ENCODE measurements at places on chromosomes 2 and 18. TPM values are rescaled to one million over a fixed set of nuclear protein-coding genes. Genes with fewer than 3 reads are reported as not detected.

- peak; percentile 30 for DNase-seq
Measured at GRCh38 chr18:9366126-9366714, 31.6 kb downstream of the TWSG1 start.

Gene G6PC2
- total RNA-seq: 1.1 TPM

Gene PLGLB1
- 11.2 TPM for total RNA-seq

DNA sequence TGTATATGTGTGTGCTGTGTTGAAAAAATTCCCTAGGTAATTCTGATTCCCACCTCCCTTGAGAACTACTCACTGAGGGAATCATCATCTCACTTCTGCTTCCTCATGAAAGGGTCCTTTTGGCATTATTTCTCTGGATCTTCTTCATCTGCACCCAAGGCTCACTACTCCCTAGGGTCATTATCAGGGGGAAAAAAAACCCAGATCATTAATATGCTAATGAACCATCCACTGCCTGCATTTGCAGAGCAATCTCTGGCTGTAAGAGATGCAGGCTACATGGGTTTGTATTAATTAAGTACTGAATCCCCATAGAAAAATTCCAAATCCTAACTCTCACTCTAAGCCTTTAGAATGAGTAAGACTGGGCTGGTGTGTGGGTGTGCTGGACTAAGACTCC is 68.0 kb upstream of the IGFBP5 start:
- DNase-seq: no peak

Gene CNRIP1
- 5.8 TPM for total RNA-seq

Gene MORN2
- total RNA-seq: 50.5 TPM

- DNase-seq: no peak
Measured at GRCh38 chr2:226461981-226462380, 337.6 kb downstream of the IRS1 start.

GRCh38 chr2:165268754-165269153 is 29.5 kb downstream of the SCN2A start:
- no peak for DNase-seq

GRCh38 chr2:68115965-68116364 is 41.7 kb upstream of the PNO1 start:
- no peak for DNase-seq

Gene LYPD6B
- total RNA-seq: 41.9 TPM

GRCh38 chr2:88187038-88187676 is 17.0 kb downstream of the THNSL2 start:
- peak; percentile 88 for DNase-seq

Gene REG3A
- not detected for total RNA-seq

DNA sequence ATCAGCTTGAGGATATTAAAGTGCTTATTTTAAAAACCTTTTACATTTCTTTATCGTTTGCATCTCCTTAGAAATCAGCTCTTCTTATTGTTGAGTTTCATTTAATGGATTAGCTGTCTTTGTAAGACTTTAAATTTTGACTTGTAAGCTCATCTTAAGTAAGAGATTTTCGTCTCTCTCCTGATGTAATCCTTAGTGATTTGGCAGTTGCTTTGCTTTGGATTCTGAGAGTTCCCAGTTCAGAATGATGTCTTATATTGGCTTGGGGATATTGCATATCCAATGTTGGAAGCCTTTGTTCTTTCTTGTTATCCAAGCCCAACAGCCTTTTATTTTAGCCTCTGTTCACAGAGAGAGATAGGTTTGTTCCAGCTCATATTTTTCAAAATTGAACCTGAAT is 212.1 kb downstream of the ARL6IP6 start:
- no peak for DNase-seq

Gene LRP1B
- 1.9 TPM for total RNA-seq

Gene TXNDC2
- 15.3 TPM for total RNA-seq

Gene KCNG2
- total RNA-seq: 7.6 TPM

Gene TTL
- total RNA-seq: 11.4 TPM

Gene ATP8B1
- total RNA-seq: 1.7 TPM

Gene AGXT
- not detected for total RNA-seq

- no peak for DNase-seq
Measured at GRCh38 chr2:28071221-28071620, 180.7 kb downstream of the BABAM2 start.

DNA sequence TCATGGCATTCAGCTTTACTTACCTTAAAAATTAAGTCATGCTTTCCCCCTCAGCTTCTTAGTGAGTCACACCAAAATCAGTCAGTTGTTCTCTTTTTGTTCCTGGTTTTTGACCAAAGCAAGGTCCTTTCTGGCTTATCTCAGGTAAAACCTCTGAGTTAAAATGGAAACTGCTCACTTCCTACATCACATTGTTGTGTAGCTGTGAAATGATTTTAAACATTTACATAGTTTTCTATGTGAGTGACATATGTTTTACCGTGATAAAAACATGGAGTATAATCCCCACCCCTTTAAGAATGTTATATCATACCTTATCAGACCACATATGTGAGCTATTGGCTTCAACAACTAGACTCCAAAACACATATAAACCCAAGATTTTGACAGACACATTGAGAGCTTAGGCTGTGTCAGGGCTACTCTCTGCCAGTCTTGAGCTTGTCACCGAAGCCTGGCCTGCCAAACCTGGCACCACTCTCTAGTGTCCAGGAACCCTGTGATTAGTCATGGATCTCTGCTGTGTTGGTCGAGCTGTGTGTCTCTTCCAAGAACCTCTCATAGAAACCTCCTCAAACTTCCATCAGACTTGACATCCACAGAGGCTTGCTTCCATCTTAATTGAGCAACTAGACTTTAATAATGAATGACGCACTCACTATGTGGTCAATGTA is 294.5 kb upstream of the FBXO11 start:
- no peak for DNase-seq

Gene CBLN2
- total RNA-seq: 1.8 TPM

Gene FBXO36
- total RNA-seq: 7.1 TPM

Gene SERPINB2
- not detected for total RNA-seq

Gene NOSTRIN
- total RNA-seq: 93.8 TPM

Gene EML6
- 17.3 TPM for total RNA-seq

DNA sequence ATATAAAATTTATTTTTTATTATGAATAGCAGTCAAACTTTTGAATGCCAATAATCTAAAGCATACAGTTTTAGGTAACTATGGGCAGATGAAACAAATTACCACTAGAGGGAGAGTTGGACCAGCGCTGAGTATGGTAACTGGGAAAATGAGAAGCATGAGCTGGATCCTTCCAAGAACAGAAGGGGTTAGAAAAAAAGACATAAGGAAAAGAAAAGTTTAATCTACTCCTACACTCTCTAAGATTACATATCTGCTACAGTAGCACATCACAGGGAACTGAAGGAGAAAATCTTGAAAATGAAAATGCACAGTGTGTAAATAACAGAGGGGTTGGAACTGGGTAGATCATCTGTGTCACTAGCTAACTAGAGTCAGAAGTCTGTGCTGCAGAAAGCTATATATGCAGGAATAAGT is 15.5 kb downstream of the REG3G start:
- no peak for DNase-seq

GRCh38 chr2:190466819-190467446 is 58.8 kb downstream of the MFSD6 start:
- DNase-seq: no peak

DNA sequence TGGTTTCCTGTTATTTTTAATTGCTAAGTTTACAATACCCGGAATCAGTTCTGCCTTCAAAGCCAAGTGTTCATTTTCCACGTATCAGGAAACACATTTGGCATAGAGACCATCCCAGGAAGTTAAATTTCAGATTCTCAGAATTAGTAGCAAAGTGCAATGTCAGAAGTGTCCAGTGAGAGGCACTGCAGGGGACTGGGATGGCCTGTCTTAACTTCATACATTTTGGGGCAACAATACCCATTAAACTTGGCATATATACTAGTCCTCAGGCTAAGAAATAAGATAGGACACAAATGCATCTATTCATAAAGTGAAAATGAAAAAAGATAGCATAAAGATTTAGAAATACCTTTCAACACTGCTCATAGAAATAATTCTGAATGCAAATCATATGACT is 1.5 kb upstream of the IL1RL2 start:
- DNase-seq: no peak

DNA sequence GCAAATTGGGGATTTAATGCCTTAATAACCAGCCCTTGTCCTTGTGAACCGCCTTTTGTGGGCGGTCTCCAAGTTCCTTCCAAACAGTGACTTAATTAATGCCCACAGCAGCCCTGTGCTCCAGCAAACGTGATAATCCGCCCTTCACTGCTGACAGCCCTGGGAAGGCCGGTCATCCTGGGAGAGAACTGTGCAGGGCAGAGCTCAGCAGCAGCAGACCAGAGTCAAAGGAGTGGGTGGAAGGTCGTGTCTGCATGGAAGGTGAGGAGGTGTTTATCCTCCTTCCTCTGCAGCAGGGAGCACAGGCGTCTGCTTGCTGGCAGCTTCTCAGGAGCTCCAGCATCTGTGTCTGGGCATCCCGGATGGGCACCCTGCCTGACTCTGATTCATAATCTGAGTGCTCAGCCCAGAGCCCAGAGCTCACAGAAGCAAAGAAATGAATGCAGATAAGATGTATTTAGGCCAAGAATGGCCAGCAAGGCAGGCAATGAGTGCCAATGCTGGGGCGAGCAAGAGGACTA is 270.0 kb upstream of the PXDN start:
- peak; percentile 18 for DNase-seq

Gene CLEC4F
- total RNA-seq: 0.79 TPM

DNA sequence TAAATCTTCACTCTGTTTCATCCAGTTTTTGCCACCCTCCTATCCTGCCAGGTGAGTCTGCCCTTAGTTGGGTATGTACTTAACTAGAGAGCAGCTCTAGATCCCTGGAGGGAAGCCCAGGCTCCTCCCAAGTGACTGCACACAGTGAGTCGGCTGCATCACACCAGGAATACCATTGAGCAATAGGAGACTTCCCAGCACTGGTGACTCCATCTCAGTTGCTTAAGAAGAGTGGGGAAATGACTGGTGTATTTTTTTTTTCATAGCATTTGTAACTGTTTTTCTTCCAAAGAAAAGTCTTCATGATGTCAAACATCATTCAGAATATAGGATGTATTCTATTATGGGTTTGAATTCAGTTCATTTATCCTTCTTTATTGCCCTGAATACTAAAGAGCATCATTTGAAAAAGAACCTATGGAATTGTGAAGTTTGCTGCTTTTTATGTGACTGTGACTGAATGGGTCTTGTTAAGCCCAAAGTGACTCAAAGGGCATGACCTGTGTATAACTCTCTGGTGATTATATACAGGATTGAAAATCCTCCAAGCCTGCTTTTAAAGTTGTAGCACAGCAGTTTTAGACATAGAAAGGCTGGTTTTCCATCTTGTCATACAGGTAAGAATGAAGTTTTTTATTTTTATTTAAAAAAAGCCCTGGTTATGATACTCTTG is 84.3 kb downstream of the MAP3K20 start:
- peak; percentile 71 for DNase-seq

Gene AMER3
- 3.0 TPM for total RNA-seq

Gene VWC2L
- 0.87 TPM for total RNA-seq

- peak; percentile 63 for DNase-seq
Measured at GRCh38 chr2:234500394-234501006, 3.6 kb upstream of the ARL4C start.

DNA sequence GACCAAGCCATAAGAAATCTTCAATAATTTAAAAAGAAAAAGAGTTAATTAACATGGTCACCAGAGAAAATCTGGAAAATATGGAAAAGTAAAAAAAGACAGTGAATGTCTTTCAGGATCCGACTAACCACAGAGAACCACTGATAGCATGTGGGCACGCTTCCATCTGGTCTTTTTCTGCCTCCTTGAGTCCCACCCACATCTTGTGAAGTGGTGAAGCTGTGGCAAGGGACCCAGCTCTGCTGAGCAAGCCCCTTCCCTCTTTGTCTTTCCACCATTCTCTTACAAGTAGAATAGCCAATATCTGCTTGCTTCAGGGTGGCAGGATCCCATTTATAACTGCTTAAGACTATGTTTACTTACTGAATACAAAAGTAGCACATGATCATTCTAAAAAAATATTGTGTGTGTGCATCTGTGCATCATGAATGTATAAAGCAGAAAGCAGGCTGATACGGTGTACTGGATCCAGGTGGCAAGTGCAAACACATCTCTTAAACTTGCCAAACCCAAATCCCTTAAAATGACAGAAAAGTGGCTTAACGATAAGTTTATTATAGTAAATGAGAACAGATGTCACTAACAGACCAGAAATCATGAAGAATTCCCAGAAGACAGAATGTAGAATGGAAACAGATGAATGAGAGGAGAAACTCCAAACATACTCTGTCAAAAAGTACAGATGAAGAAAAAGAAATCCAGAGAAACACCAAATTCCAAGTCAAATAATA is 52.3 kb downstream of the FOXI3 start:
- no peak for DNase-seq

GRCh38 chr2:102072741-102073140 is 69.8 kb upstream of the IL1R1 start:
- no peak for DNase-seq

Gene MOGAT1
- total RNA-seq: not detected

- DNase-seq: no peak
Measured at GRCh38 chr2:18123211-18123570, 244.7 kb downstream of the KCNS3 start.
